ENCODE measurements at places on chromosomes 6 and 20. TPM values are rescaled to one million over a fixed set of nuclear protein-coding genes. Genes with fewer than 3 reads are reported as not detected.

Gene COL11A2
- total RNA-seq, result 0.77 TPM

Gene TMEM200A
- 23.2 TPM for total RNA-seq

Gene LINC00237
- not detected for total RNA-seq

GRCh38 chr6:34120953-34121675 lies 24.8 kb downstream of the GRM4 start:
- no peak for DNase-seq

DNA sequence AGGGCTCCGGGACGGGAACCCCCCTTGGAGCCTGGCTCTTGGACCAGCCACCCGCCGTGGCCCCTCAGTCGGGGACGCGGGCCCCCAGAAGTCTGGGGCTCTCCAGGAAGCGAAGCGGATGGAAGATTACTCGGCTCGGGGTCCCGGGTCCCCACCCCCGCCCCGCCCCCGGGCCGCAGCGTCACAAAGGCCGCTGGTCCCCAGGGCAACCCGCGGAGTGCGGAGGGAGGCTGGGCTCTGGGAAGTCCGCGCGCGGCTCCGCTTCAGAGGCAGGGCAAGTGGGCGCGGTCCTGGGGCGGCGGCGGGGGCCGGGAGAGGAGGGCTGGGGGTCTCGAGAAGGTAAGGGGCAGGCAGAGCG lies at the start of gene FNDC11:
TSS of gene FNDC11 (plus strand) at position 227 of the 358 bp plus-strand sequence. CDS start 1,505 bp downstream, outside the sequence.
- no peak for DNase-seq

DNA sequence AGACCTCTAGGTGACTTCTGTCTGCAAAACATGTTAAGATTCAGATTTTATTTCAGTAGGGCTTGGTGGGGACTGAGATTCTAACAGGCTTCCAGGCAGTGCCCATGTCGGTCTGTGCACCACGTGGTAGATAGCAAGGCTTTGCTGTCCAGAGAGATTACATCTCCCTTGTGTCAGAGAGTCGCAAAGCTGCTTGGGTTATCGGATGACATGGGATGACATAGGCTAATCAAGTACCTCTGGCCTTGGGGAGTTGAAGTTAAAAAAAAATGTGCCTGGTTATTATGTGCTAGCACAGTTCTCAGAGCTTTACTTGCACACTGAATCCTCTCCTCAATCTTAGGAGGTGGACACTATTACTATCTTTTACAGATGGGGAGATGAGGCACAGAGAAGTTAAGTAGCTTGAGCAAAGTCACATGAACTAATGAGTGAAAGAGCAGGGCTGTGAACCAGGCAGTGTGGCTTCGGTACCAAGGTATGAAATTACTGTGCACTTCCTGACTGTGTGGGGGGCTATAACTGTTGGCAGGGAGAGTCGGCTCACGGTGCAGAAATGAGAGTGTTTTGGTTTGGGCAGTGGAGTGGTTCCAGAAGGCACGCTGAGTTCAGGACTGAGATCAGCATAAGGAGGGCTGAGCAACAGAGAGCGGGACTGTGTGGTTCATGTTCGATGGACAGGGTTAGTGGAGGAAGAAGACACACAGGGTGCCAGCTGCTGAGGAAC lies 41.1 kb downstream of the FARS2 start:
- DNase-seq, result no peak

DNA sequence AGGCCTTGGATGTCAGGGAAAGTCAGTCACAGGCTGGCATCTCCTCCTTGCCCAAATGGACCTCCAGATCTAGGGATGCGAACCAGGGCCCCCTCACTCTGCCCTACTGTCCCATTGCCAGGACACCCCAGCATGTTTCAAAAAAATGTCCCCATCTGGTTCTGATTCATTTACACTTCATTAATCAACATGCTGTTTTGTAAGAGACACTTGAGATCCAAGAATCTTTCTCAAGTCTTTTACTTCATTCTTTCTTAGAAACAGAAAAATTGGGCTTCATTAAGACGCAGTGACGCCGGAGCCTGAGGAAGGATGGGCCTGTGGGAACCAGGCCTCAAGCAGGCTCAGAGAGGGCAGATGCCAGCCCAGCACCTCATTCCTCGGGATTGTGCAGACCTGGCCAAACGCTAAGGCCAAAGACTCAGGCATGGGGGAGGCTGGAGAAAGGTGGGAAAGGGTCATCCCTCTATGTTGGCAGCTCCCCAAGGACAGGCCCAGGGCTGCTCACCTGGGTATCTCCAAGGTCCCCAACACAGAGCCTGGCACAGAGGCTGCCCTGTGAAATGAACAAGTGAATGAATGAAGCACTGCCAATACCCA lies 3.8 kb downstream of the RSPO4 start:
- no peak for DNase-seq

DNA sequence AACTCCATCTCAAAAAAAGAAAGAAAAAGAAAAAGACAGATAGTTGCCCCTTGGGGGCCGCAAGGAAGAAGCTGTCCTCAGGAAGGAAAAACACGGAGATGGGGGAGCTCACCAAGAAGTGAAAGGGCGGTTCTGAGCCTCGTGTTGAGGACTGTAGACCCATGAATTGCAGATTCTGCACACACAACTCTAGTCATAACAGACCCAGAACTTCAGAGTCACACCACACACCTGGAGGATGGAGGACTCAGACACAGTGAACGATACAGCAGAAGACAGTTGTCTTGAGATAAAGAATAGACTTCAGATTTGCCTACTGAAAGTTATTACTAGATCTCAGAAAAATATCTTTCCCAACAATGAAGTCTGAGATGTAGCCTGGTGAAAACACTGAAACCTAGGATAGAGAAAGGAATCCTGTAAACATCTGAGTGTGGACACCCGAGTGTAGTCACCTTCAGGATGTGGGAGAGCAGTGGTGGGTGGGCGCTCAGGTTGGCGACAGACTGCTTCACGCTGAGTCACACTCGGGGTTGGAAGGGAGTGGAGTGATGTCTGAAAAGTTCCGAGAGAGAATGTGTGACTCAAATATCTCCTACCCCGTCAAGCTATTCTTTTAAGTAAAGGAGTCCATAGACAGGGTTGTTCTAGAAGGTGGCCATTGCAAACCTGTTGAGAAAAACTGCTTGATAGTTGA lies 88.1 kb downstream of the MAP3K4 start:
- peak; percentile 93 for DNase-seq

GRCh38 chr6:37273690-37274089 lies 15.7 kb upstream of the TMEM217 start:
- DNase-seq, result no peak

GRCh38 chr20:1900321-1900801 lies 5.2 kb downstream of the SIRPA start:
- peak; percentile 73 for DNase-seq

GRCh38 chr6:33781131-33781975 lies 7.6 kb downstream of the LEMD2 start:
- peak; percentile 95 for DNase-seq

DNA sequence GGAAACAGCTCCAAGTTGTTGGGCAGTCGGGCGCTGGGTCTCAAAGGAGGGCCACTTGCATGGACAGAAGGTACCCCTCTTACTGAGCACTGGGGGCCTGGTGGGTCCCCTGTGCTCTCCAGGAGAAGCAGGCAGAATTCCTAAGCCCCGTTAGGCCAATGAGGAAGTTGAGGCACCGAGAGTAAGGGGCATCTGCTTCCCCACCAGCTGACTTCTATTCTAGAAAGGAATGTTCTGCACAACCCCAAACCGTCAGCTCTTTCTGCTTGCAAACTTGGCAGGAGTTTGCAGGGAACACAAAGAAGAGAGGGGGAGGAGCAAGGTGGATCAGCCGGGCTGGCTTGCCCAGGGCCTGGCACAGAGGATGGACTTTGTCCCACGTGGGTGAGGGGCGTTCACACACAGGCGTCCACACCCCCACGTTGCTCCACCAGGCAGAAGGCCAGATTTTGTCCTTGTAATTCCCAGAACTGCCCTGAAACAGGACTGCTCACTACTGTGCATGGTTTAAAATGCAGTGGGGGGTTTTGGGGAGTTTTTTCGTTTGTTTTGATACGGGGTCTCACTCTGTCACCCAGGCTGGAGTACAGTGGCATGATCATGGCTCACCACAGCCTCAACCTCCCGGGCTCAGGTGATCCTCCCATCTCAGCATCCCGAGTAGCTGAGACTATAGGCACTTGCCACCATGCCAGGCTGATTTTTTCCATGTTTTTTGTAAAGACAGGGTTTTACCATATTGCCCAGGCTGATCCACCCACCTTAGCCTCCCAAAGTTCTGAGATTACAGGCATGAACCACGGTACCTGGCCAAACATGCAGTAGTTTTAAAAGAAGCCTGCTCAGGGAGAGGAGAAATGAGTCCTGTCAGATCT lies 93.3 kb downstream of the SNX5 start:
- peak; percentile 44 for DNase-seq

DNA sequence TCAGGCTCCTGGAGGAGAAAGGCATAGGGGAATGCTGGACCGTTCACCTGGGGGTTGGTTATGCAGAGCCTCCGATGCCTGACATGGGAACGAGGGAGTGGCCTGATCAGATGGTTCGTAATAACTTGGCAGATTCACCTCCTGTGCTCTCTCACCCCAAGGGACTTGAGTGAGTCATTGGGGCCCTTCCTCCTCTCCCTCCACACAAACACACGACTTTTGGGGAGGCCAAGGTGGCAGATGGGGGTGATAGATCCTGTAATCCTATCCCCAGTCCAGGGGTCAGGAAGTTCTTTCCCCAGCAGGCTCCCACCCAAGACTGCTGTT lies 45.6 kb upstream of the ARFGEF2 start:
- DNase-seq, result peak; percentile 54

GRCh38 chr20:45372646-45373352 lies 5.3 kb downstream of the TP53TG5 start:
- DNase-seq, result no peak

DNA sequence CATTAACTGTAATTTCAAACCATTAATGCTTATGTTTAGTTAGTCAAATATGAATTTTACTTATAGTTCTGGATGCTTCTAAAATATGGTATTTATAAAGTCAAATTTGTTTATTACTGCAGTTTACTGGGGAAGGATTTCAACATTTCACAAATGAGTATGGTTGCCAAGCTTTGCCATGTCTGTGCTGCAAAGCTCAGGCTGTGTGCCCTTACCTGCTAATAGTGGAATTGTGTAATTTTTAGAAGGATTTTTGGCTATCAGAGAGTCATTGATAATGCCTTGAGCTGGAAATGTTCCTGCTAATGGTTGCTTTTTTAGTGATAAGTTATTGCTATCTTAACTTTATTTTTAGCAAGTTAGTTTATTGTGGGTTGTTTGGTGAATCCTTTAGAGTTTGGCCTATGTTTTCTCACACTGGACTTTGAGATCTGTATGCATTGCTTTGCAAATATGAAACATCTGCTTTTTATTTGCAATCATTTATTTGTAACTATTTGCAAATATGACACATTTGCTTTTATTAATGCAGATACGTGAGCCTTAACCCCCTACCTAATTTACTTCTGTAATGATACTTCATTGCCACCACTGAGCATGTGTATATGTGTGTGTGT lies 105.8 kb downstream of the CD109 start:
- DNase-seq, result no peak

Data from HT1080 (cell line).